ENCODE measurements at places on chromosomes 4 and X.
A peak's percentile ranks its signal among the peaks of the same experiment; 100 is the strongest.

DNA sequence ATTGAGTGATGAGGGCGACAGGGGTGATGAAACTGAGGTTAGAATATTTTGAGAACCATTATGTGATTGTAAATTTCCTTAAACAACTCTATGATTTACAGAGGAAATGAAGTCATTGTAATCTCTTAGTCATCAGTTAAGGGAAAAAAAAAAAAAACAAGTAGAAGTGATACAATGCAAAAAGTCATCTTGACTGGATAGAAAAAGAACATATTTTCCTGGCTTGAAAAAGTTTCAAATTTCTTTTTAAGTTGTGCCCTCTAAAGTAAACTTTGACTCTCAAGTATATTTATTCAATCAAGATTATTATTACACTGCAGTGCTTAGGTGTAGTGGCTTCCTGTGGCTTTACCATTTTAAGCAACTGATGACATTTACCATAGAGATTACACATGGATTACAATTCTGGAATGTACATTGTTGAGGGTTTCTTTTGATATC, 40.6 kb downstream of the GABRB1 start:
- peak; percentile 76 for DNase-seq

DNA sequence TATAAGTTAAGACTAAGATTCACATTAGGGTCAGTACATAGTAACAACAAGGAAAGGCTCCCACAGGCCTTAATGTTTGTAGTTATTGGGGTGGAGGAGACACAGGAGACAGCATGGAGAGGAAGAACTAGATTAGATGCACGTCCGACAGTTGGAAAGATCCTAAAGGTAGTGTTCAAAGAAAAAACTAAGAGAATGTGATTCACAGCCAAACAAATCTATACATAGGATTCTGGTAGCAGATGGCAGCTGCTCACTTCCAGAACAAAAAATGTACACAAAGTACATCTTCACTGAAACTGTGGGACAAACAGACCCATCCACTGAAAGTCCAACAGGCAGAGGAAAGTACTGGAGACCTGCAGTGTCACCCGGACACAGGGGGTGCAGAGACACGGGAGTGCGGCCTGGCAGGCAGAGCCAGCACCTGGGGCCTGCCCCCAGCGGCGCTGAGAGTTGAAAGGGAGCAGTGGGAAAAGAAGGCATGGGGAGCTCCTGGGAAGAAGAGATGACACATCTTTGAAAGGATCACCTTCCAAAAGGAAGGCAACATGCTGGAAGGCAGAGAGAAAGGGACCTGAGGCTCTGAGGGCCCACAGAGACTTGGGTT, 40.0 kb downstream of the NELFA start:
- DNase-seq = no peak

DNA sequence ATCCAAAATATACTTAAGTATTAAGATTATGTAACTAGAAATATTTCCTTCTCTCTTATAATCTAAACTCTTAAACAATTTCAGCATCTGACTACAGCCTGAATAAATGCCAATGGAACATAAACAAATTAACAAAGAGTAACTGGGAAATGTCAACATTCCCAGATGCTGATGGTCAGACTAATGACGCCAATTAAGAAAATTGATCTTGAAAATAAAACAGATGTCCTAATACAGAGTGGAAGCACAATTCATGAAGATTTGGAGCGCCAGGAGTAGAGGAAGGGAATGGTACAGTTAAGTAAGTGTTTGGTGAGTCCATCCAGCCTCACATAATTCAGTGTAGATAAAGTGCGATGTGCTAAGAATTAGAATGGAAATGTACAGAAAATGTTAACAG, 203.7 kb upstream of the NWD2 start:
- no peak for DNase-seq

GRCh38 chr4:119682099-119682498, 53.5 kb upstream of the PDE5A start:
- DNase-seq = no peak

DNA sequence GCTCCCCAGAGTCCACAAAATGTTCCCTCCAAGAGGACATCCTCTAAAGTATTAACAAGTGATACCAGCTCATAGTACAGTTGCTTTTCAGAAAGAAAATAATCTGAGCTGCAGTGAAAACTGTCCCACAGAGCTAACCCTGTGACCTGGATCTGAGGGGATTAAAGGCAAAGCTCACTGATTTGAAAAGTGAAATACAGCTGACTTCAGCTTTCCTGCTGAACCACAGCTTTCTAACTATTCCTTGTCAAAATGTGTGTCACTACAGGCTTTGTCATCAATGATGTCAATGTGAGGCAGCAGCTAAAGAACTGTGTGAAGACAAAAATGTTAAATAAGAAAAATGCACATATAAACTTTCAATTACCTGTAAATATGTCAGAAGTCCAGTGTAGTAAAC, 36.9 kb downstream of the DCHS2 start:
- no peak for DNase-seq

GRCh38 chr4:165539801-165540200, 161.0 kb downstream of the CPE start:
- no peak for DNase-seq

GRCh38 chr4:156888762-156889161, 82.8 kb downstream of the PDGFC start:
- peak; percentile 87 for DNase-seq

DNA sequence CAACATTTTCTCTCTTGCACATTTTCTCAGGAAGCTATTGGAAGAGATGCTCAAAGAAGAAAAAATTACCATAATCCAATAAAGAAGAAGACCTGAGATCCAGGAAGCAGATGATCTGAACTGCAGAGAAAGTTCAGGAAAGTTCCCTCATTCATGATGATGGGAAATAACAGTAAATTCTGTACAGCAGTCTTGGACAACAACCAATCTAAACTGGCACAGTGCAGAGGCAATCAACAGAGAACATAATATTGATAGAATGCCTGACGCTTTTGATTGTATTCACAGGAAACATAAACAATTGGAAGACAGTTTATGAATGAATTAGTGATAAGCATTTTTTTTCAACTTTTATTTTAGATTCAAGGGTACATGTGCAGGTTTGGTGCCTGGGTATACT, 428.9 kb downstream of the KCTD8 start:
- DNase-seq = no peak

DNA sequence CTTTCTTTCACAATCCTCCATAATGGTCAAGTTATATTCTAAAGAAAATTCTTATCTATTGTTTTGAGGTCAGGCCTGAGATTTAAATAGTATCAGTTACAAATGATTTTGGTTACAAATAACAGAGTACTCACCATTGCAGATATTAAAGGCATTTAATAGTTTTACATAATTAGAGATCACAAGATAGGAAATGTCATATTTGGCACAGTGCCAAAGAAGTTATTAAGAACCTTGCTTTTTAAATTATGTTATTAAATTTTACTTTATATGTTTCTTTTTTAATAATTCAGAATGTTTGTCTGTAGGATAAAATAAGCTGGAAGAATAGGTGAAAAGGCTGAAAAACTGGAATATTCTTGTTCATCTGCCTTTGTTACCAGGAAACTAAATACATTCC, 1174.7 kb downstream of the PCDH18 start:
- no peak for DNase-seq

DNA sequence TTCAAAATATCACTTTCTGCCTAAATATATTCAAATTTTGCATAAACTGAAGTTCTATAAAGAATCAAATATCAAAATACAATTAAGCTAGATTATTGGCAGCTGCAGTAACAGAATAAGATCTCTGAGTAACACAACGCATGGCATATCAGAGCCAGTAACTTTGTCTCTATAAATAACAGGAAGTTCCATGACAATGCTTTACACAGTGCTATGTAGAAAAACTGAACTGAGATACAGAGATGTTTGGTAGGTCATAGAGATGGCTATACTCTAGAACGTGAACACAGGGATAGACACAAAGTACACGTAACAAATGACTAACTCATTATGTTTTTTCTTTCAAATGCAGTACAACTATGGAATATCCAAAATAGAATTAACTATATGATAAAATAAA, 18.2 kb downstream of the UBE2D3 start:
- DNase-seq = no peak

GRCh38 chr4:11483046-11483445, 54.4 kb upstream of the HS3ST1 start:
- DNase-seq = no peak

All from fibroblast of skin of right biceps (primary cell).